ENCODE measurements at places on chromosomes 16 and 17. TPM values are rescaled to one million over a fixed set of nuclear protein-coding genes. Genes with fewer than 3 reads are reported as not detected.

CNTNAP4 gene
- total RNA-seq, result not detected

MAPT gene
- total RNA-seq, result 0.51 TPM

- peaks cover 14% of the 10 kb centered on the region for H3K4me1 ChIP-seq
- DNase-seq, result no peak
- peak overlapping the region; percentile 74 for H3K27ac ChIP-seq
- no peaks in the 10 kb centered on the region for H3K36me3 ChIP-seq
- H3K4me3 ChIP-seq, result peak overlapping the region; percentile 49
Measured at GRCh38 chr17:67379251-67379630, 2.2 kb downstream of the PITPNC1 start.

FAM20A gene
- 14.9 TPM for total RNA-seq

DNA sequence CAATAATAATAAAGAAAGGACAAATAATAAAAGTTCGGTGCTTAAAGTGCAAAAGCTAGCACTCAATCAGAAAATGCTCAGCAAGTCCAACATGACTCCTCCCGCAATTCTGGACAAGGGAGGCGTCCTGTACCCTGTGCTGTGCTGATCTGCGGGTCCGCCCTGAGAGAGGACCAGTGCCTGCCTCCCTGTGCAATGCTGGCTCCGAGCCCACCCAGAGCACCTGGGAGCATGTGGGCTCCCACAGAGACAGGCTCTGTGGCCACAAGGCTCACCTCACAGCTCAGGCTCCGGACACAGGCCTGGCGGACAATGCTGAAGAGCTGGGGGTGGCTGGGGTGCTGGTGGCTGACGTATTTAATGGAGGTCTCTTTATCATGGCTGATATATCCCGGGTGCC lies 11.1 kb downstream of the FLCN start:
- DNase-seq, result no peak
- peaks cover 55% of the 10 kb centered on the region for H3K36me3 ChIP-seq
- no peak overlapping the region for H3K27ac ChIP-seq
- H3K4me3 ChIP-seq, result no peak overlapping the region
- no peaks in the 10 kb centered on the region for H3K27me3 ChIP-seq

- DNase-seq, result peak; percentile 14
- H3K4me3 ChIP-seq, result no peak overlapping the region
- H3K27me3 ChIP-seq, result no peaks in the 10 kb centered on the region
- H3K27ac ChIP-seq, result no peak overlapping the region
- no peaks in the 10 kb centered on the region for H3K4me1 ChIP-seq
Measured at GRCh38 chr17:32852811-32853210, 24.1 kb downstream of the MYO1D start.

DNA sequence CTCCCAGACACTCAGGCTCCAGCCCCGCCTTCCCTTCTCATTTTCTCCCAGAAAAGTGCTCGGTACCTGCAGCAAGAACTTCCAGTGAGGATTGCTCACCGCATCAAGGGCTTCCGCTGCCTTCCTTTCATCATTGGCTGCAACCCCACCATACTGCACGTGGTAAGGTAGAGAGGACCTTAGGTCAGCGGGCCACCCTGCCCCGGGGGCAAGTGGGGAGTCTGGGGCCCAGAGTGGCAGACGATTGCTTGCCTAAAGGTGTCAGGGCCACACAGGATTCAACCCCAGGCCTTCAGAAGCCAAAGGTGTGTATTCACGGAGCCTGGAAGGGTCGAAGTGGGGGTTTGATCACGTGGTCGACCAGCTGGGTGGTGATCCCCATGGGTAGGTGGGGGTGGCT lies 1.4 kb downstream of the BCKDK start:
- no peak for DNase-seq
- H3K4me3 ChIP-seq, result peak overlapping the region; percentile 95

DNA sequence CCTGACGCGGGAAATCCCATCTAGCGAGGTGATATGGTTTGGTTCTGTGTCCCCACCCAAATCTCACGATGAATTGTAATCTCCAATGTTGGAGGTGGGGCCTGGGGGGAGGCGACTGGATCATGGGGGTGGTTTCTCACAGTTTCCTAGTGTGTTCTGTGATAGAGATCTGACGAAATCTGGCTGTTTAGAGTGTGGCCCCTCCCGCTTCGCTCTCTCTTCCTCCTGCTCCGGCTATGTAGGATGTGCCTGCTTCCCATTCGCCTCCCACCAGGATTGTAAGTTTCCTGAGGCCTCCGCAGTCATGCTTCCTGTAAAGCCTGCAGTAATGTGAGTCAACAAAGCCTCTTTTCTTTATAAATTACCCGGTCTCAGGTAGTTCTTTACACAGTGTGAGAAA lies 31.6 kb downstream of the IFT140 start:
- H3K4me3 ChIP-seq, result no peak overlapping the region
- no peak overlapping the region for H3K27ac ChIP-seq
- no peaks in the 10 kb centered on the region for H3K36me3 ChIP-seq
- no peak for DNase-seq

DNA sequence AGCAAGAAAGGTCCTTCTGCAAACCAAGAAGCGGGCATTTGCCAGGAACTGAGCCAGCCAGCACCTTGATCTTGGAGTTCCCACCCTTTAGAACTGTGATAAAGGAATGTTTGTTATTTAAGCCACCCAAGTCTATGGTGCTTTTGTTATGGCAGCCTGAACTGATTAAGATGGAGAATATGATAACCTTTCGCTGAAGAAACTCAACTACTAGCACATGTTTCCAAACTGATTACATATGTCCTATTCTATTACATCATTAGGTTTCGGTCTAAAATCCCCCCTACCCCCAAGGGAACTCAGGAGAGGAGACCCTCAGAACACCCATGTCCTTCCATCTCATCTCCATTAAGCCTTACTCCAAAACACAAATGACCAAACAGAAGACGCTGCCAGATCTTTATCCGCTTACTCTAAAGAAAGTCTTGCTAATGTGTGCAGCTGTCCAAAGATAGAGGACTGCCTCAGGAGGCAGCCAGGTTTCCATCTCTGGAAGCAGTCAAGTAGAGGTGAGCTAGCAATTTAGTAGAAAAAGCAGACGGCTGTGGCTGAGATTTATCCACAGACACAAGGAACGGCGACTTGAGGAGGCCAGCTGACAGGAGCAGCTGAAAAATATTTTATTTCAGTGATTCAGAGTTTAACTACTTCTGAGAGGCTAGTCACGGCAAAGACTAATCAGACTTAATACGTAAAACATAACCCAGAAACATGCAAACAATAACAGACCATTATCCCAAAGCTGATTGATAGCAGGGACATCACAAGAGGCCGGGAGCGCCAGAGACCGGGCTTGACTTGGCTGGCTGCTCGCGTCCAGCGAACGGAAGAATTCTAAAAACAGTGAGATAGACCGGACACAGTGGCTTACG lies 611.4 kb upstream of the CDH5 start:
- no peaks in the 10 kb centered on the region for H3K4me1 ChIP-seq
- H3K27ac ChIP-seq, result no peak overlapping the region
- no peaks in the 10 kb centered on the region for H3K36me3 ChIP-seq
- H3K27me3 ChIP-seq, result no peaks in the 10 kb centered on the region
- DNase-seq, result peak; percentile 35

DNA sequence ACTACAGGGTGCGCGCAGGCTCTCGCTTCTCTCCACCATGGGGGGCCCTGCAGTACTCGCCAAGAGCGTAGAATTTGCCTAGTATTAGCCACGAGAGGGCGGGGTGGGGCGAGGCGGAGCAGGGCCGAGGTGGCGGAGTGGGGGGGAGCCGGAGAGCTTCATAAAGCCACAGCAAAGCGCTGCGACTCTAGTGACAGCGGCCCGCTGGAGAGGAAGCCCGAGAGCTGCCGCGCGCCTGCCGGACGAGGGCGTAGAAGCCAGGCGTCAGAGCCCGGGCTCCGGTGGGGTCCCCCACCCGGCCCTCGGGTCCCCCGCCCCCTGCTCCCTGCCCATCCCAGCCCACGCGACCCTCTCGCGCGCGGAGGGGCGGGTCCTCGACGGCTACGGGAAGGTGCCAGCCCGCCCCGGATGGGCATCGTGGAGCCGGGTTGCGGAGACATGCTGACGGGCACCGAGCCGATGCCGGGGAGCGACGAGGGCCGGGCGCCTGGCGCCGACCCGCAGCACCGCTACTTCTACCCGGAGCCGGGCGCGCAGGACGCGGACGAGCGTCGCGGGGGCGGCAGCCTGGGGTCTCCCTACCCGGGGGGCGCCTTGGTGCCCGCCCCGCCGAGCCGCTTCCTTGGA lies at the start of gene TBX21:
Gene TBX21, plus strand, starts transcription at position 190 of the 627 bp plus-strand sequence. Its CDS starts 219 bp downstream, at position 409.
- no peak within 1 kb of the TSS for H3K4me3 ChIP-seq
- peaks cover 58% of the 10 kb centered on the region for H3K27me3 ChIP-seq
- no peak within 1 kb of the TSS for H3K27ac ChIP-seq

DNA sequence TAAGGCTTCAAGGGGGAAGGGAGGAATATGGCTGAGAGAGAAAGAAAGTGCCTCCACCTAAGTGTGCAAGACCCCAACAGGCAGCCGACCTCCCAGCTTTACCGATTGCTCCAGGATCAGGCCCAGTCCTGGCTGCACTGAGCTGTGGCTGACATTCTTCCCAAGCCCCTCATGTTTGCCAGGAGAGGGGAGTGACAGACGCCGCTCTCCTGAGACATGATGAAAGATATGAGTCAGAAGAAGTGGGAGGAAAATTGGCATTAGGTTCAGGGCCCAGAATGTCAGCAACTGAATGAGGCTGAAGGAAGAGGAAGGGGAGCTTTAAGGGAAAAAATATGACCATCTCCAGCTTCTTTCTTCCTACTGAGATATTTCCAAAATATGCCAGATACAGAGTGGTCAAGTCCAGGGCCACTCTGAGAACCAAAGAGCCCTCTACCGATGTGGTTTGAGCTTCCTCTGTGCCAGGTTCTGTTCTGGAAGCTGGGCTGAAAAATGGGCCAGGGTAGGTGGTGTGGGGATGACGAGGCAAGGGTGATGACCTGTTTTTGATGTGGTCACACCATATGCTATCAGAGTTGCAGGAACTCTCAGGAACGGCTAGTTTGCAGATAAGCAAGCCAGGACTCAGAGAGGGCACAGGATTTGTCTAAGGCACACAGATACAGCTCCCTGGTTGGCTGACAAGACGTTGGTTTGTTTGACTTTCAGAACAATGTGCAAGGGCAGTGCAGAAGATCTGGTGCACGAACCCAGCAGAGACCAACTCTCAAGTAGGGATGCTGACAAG lies 176.7 kb downstream of the SOX9 start:
- H3K36me3 ChIP-seq, result no peaks in the 10 kb centered on the region
- no peak overlapping the region for H3K27ac ChIP-seq
- peak; percentile 42 for DNase-seq
